GDM1 (cell line): ENCODE measurements at places on chromosomes 13 and 19.

DNA sequence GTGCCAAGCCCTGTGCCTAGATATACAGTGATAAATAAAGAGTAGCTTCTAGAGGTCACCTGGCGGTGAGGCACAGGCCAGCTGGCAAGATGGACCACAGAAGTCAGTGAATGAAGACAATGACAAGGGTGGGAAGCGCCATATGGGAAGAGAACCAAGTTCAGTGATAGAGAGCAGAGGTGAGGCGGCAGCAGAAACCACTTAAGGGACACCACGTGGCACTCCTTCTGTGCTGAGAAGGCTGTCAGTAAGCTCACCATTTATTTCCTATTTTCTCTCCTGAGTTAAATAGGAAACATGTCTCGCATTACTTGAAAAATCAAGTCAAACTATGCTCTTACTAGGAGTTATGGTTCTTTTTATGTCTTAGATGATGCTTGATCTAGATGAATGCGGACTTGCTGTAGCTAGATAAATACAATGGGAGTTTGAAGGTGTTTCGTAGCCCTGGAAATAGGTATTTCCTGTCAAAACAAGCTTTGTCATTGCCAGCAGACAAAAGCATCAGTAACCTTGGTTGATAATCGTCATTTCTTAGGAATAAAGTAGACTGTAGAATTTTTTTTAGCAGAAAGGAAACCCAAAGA lies 17.8 kb downstream of the ALOX5AP start:
- DNase-seq = no peak

- DNase-seq = no peak
These were observed 34.9 kb downstream of the AP1M1 start for GRCh38 chr19:16232568-16232967.

DNA sequence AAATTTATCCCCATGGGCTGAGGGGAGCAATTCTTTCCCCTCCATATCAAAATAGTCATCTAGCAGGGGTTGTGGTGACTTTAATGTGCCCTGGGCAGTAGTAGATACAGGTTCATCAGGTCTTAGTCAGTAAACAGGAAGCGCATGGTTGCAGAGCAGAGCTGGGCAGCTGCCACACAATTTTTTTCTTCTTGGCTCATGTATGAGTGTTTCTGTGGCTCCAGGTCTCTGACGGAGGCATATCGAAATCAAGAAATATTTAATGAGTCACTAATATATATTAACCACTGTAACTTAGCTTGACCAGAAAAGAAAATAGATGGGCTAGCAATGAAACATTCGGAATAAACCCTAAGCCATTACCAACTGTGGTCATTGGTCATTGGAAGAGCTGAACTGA lies 68.4 kb upstream of the UBL3 start:
- DNase-seq = no peak

GRCh38 chr19:10219678-10220077 lies 11.5 kb downstream of the S1PR2 start:
- no peak for DNase-seq

GRCh38 chr13:52713894-52714293 lies 25.7 kb downstream of the CNMD start:
- peak; percentile 20 for DNase-seq

DNA sequence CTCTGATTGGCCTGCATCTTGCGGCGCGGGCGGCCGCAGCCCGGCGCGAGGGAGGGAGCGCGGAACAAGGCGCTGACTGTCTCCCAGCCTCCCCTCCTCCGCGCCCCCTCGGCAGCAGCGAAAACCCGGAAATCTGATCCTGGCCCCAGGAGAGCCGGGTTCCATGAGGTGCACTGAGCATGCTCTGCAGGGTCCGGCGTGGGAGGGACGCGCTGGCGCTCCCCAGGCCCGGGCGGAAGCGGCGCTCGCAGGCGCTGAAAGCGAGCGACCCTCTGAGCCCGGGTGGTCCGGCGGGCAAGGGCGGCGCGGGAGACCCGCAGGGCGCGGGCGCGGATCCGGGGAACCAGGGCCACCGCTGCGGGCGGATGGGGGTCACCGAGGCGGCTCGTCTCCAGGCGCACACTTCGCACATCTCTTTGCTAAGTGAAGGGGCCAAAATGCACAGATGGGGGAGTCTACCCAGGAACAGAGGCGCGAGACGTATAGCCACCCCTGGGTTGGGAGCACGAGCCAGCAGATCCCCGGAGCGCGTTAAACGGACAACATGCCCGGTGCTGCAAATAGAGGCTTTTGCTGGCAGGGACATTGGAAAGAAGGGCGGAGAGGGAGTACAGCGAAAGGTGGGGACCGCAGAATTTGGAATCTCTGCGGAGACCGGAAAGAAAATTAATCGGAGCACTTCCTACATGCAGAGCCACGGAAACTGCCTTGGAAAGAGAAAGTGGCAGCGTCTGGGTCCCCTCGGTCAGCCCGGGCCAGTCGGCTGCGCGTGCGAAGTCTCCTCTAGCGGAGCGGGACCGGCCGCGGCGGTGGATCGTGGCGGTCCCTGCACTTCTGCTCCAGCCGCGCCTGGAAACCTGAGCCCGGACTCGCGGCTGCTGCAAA lies 510 bp upstream of the PCDH9 start:
- peak; percentile 79 for DNase-seq

- no peak for DNase-seq
These were observed 68.3 kb upstream of the NPAS1 start for GRCh38 chr19:46951171-46951986.

GRCh38 chr13:109425821-109426689 lies 360.3 kb downstream of the IRS2 start:
- no peak for DNase-seq

GRCh38 chr13:77456271-77456670 lies 79.2 kb upstream of the SCEL start:
- DNase-seq = no peak

DNA sequence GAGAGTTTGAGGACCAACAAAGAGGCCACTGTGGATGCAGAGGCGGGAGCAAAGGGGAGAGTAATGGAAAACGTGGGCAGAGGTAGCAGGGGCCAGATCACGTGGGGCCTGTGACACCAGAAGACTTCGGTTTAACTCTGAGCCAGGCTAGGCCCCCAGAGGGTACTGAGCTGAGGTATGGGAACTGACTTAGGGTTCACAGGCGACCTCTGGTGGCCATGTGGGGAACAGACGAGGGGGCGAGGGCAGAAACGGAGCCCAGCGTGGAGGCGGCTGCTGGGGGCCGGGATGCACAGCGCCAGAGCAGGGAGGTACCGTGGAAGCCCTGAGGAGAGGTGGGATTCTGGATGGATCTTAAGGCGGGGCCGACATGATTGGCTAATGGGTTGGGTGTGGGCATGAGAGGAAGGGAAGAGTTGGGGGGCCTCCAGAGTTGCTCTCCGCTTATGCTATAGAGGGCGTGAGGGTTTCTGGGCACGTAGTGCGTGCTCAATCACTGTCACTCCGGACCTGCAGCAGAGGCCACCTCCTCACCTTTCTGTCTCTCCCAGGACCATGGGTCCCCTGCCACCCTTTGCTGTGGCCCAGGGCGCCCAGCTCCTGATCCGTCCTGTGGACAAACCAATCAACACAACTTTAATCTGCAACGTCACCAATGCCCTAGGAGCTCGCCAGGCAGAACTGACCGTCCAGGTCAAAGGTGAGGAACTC lies 13.7 kb downstream of the PVR start:
- peak; percentile 48 for DNase-seq

GRCh38 chr19:41415154-41415571 lies 12.0 kb downstream of the B3GNT8 start:
- DNase-seq = no peak

DNA sequence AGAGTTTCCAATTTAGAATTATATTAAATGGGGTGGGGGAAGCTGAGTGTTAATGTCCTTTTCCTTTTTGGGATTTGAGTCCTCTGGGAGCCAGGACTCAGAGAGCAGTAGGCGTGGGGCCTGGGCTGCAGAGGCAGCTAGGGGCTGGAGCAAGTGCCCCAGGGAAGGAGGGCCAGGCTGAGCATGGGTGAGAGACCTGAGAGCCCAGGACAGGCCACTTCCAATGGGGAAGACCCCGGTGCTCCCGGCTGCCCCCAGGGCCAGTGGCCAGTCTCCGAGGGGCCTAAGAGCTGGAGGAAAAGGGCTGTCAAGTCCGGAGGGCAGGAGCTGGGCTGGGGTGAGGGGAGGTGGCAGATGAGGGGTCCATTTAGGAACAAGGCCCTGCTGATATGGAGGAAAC lies 371.5 kb downstream of the ZNF536 start:
- DNase-seq = no peak

DNA sequence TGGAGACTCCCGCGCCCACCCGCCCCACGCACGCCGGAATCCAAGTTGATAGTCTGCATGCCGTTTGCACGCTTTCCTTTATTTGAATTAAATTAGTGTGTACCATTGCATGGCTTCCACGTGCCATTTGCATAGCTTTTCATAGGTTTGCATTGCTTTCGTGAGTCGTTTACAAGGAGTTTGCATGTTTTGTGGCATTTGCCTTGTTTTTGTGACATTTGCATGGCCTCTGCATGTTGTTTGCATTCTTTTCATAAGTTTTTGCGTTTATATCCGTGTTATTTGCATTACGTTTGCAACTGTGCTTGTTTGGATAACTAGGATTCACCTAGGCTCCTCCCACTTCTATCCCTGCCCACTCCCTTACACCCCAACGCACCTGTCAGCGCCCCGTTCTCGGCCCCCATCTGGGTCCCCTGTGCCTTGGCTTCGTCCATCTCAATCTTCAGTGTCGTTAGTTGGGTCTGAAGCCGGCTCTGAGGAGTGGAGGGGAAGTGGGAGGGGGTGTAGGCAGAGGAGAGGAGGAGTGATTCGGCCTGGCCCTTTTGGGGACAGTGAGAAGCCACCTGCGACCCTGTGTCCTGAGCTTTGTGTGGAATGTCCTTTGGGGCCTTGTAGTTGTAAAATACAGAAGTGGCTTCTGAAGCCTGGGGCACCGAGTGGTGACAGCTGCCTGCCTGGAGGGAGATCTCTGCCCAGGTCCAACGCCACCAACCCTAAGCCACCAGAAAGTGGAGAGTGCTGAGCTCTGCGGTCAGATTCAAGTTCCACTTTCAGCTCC lies 2.4 kb downstream of the CCDC194 start:
- DNase-seq = peak; percentile 45

- DNase-seq = no peak
These were observed 1475.0 kb downstream of the SLITRK1 start for GRCh38 chr13:82407321-82407720.

DNA sequence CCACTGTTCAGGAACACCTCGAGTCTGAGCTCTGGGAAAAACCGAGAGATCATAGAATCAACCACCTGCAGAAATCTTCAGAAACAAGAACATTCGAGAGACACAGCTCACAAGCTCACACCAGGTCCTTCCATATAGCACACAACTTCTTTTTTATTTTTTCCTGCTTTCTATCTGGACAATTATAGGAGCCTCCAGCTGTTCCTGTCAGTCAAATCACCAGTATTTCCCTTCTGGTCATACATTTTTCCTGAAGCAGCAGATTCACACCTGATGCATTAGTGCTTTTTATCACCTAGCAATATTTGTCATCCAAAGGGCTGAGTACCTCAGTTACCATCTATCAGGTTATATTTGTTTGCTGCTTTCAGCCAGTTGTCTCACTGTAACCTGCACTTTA lies 323.5 kb downstream of the FOXO1 start:
- DNase-seq = no peak

DNA sequence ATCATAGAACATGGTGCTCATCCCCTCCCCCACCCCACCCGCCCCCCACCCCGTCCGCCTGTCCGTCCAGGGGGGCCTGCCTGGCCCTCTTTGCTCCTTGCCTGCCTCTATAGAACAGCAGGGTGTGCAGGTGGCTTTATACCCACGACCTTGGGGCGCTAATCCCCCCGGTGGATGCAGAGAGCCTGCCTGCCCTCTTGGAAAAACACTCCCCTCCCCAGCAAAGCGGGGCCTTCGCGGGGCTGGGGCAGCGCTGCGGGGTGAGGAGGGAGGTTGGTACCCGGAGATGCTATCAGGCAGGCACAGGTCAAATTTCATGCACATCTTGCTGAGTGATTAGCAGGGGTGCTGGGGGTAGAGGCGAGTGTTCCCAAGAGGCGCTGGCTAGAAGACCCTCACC lies 21.9 kb downstream of the RFX1 start:
- no peak for DNase-seq

DNA sequence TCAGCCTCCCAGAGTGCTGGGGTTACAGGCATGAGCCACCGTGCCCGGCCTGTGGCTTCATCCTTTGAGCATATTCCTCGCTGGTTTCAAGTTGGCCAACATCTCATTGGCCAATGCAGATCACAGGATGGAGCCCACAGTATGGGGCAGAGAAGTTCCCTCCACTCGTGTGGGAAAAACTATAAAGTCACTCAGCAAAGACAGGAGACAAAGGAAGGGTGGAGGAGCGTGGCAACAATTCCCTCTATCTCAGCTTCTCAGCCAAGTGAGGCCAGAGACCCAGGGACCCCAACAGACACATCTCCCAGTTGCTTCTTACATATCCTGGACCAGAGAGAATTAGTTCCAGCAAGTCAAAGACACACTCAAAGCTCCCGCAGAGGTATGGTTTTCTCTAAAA lies 184.6 kb upstream of the SOX1 start:
- DNase-seq = no peak

GRCh38 chr13:80988391-80989151 lies 647.6 kb upstream of the SPRY2 start:
- no peak for DNase-seq

- DNase-seq = peak; percentile 5
These were observed 294.9 kb downstream of the NDFIP2 start for GRCh38 chr13:79775830-79776229.

GRCh38 chr13:23069566-23069965 lies 111.2 kb upstream of the SGCG start:
- DNase-seq = no peak

DNA sequence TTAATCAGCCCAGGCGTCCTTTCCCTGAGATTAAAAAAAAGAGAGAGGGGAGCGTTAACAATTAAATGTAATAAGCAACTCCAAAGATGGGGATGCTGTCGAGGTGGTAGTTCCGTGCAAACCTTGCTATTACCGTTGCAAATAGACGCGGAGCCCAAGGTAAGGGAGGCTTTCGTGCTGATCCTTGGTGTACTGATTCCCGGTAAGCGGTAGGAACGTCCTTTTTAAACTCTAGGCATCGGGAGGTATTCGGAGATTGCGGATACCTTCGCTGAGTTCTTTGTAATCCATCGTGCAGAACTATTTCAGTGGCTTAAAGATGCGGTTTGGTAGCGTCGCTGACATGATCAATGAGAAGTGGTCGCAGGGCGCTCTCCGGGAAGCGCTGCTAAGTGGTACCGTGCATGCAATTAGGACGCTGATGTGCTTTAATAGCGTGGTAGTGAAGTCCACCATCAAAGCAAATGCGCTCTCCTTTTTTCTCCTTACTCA lies 3.1 kb downstream of the SLITRK5 start:
- no peak for DNase-seq

DNA sequence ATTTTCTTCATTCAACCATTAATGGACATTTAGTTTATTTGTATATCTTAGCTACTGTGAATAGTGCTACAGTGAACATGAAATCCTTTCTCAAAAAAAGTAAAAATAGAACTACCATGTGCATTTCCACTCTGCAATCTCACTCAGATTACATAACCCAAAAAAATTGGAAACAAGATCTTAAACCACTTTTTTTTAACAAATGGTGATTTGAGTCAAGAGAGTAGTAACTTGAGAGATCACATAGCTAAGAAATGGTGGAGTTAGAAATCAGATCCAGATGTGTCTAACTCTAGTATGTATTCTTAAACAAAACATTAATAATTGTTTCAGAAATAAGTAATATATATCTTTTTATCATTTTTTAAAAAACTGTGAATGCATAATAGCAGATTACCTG lies 318.3 kb upstream of the SGCG start:
- no peak for DNase-seq

- no peak for DNase-seq
These were observed 833 bp downstream of the GAMT start for GRCh38 chr19:1400281-1401137.

- no peak for DNase-seq
These were observed 10.5 kb upstream of the PLIN3 start for GRCh38 chr19:4877753-4878490.
